ENCODE measurements at places on chromosomes 3 and 15.

GRCh38 chr15:52858782-52859176 is 68.6 kb upstream of the ONECUT1 start:
- DNase-seq = no peak

DNA sequence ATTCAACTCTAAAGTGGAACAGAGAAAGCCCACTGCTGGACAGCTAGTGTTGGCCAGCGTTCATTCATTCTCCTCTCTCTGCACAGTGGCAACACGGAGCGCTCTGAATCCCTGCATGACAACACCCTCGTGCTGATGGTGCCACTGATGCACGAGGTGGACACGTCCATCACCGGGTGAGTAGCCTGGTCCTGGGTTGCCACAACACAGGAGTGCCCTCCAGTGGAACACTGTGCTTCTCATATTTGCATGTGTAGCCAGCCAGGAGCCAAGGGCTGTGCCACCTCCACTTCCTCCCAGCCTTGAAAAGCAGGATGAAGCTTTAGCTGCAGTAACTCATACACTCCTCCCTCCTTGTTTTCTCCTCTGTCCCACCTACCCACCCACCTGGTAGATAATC is 120.0 kb upstream of the CTDSPL start:
- peak; percentile 43 for DNase-seq

DNA sequence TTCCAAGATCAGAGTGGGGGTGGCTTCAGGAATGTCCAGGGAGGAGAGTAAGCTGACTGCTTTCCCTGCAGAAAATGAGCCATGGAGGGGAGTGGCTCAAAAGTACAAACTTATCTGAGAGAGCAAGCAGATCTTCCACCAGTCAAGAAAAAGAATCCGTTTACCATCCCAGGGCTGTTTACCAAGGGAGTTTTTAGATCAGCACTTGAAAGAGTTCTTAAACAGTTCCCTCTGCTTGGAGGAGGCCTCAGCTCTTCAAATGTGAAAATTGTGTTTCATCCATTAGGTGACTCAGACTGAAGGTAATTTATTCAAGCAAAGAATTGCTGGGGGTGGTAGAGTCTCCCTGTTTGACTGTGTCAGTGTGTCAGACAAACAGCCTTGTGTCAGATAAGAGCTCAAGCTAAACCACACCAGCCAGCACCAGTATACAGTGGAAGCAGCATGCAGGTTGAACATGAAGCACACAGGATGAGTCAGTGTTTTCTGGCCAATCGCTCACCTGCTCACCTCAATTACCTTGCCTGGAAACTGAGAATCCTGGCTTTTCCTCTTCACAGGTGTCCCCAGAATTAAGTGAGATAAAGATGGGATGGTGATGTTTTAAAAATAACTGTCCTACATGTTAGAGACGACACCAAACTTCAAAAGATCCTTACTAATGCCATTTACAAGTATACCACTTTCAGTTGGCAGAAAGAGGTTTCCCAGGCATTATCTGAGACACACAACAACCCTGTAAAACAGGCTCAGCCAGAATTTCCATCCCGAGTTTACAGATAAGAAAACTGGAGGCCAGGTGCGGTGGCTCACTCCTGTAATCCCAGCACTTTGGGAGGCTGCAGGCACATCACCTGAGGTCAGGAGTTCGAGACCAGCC is 21.7 kb downstream of the SH3BP5 start:
- no peak for DNase-seq

DNA sequence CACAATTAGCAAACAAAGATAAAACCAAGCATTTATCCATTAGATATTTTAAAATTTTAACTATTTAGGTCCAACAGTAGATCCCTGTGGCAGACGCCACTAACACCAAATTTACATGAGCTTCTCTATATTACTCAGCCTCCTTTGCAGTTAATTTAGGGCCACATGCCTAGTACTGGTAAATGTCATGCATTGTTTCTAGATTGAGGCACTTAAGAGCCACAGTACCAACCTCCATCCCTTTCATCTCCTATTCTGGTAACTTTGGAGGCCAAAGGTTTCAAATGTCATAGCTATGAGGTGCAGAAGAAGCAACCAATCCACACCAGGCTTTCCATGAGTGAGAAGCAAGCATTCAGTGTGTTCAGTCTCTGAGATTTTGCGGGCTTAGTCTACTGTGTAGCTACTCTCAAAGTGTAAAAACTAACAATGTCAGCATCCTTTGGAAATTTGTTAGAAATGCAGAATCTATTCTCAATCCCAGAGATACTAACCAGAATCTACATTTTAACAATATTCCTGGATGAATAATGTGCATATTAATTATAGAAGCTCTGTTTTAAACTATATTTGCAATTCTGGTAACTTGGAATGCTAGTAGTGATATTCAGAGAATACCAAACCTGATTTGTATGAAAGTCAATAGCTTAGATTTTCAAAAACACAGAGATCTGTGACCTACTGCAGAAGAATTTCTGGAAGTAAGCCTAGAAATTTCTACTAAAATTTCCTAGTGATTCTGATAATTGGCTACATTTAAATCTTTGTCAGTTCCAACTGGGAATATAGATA is 206.3 kb upstream of the CD96 start:
- DNase-seq = no peak

DNA sequence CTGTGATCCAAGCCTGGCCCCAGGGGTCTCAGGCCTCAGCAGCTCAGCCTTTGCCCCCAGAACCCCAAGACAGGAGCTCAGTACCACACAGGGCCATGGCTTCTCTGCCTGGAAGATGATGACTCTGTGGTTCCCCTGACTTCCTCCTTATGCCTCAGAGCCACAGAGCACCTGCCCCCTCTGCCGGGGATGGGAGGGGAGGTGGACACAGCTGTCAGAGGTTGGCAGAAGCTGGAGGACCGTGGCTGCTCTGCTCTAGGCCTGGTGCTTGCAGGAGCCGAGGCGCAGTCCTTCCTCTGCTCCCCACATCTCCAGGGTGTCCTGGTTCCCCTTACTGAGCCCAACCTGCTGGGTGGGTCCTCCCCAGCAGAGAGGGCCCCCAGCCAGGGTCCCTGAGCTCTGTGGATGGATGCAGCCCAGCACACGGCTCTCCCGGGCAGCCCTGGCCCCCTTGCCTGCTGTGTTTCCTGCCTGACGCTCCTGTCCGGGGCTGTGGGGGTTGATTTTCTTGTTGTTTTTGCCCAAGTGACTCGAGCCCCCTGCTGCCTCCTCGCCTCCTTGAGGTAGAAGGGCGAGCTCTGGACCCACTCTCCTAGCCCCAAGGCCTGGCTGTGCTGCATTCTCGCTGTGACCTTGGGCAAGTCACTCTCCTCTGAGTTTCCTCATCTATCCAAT is 36.6 kb downstream of the PSTPIP1 start:
- peak; percentile 33 for DNase-seq

DNA sequence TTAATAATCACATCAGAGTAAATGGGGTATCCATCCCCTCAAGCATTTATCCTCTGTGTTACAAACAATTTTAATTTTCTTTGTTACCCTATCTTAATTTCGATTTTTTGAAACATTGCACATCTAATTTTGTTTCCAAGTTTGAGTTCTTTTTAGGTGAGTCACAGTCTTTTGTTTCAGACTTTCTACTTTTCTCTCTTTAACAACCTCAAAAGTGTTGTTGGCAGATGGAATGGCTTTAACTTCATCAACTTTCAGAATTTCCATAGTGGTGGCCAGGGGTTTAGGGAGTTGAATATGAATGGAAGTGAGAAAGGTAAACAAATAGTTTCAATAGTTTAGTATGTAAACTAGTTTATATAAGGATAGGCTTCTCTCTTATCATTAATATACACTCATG is 223.0 kb upstream of the MLF1 start:
- no peak for DNase-seq

DNA sequence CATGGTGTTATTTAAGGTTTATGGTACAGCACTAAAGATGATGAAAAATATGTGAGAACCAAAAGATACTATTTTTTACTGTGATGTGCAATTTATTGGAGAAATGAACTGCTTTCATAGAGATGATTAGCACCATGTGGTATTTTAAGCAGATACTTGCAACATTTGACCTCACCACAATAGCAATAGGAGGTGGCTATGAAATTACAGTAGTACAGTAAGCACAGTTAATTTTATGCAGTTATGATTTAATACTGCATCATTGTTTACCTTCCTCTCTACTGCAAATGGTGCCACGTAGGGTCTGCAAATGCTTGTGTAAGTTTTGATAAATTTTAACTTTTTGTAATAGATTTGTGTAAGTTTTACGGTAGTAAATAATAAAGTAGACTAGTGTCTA is 14.0 kb downstream of the PYGO1 start:
- no peak for DNase-seq

DNA sequence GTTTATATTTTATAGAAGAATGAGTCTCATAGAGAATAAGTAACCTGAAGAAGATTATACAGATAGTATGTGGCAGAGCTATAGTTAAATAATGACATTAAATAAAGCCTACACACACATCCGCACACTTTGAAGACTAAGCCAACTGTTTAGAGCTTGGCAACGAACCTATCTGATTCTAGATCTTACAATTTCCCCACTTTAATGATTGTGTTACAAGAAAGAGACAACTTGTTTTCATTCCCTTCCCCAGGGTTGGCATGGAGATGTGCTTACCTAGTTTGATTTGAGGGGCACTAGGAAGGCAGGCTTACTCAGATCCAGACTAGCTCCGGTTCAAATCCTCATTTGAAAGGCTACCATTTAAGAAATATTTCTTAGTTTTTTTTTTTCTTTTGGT is 61.9 kb upstream of the CBLB start:
- DNase-seq = no peak

- no peak for DNase-seq
These were observed 575.3 kb upstream of the IL12A start for GRCh38 chr3:159413319-159413718.

All from suppressor macrophage treated with lipopolysaccharide for 1 hour (primary cell).